ENCODE measurements at places on chromosomes 3 and 15.
A peak's percentile ranks its signal among the peaks of the same experiment; 100 is the strongest.

- DNase-seq, result no peak
Observed at GRCh38 chr15:35252351-35252865, 167.3 kb upstream of the NANOGP8 start.

GRCh38 chr3:97996988-97997387 is 24.8 kb upstream of the RIOX2 start:
- no peak for DNase-seq

DNA sequence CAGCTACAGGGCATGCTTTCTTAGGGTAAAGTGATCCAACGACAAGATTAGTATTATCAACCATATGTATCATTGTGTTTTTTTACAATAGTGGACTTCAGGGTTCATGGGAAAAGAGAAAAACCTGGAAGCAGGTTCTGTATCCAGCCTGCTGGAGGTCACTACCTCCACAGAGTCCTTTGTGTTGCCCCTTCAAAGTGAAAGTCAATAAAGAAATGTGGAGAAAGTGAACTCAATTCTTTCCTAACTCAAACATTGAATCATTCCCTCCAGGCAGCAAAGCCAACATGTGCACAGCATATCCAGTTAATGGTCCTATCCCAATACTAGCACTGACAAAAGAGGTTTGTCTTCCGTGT is 45.4 kb downstream of the FGF7 start:
- DNase-seq, result no peak

- no peak for DNase-seq
Observed at GRCh38 chr3:13706886-13707285, 158.0 kb downstream of the FBLN2 start.

GRCh38 chr15:85854345-85855097 is 59.8 kb upstream of the KLHL25 start:
- peak; percentile 29 for DNase-seq

DNA sequence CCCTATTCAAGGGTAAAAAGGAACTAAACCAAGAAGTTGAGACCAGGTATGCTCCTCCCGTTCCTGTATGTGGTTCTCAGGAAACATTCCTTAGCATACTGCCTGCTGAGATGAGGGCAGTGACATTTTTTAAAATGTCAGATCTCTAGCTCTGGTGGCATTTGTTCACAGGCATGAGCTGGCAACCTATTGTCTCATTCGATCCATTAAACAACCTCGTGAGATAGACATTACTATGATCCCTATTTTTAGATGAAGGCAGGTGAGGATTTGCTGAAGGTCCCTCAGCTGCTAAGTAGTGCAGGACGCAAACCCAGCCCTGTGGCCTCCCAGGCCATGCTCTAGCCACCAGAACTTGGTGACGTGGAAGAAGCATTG is 74.9 kb downstream of the SIDT1 start:
- DNase-seq, result no peak

GRCh38 chr3:27171113-27171512 is 198.1 kb downstream of the NEK10 start:
- no peak for DNase-seq

GRCh38 chr15:40787991-40788390 is 18.2 kb downstream of the C15orf62 start:
- DNase-seq, result no peak

GRCh38 chr3:195176776-195177175 is 94.2 kb downstream of the XXYLT1 start:
- DNase-seq, result no peak

- DNase-seq, result no peak
Observed at GRCh38 chr15:22944651-22945050, 35.5 kb downstream of the CYFIP1 start.

GRCh38 chr15:94135486-94136147 is 95.7 kb upstream of the MCTP2 start:
- no peak for DNase-seq

DNA sequence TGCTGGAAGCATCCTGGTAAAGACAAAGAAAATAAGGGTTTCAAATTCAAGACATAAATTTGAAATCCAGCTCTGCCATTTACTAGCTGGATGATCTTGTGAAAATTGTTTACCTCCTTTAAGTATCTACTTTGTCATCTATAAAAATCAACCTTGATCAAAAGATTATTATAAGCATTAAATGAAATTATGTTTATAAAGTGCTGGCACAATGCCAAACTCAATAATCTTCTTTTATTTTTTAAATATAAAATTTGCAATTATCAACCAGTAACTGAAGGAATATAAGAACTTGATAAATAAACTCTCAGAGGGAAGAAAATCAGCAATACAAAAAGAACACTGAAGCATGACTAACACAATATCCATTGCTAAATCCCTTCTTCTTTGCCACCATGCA is 25.8 kb downstream of the C3orf33 start:
- DNase-seq, result no peak

GRCh38 chr3:182220013-182220412 is 508.3 kb downstream of the SOX2 start:
- no peak for DNase-seq

GRCh38 chr3:194462936-194463335 is 23.9 kb downstream of the ATP13A3 start:
- no peak for DNase-seq

GRCh38 chr3:153379516-153379915 is 217.5 kb downstream of the RAP2B start:
- DNase-seq, result no peak

- no peak for DNase-seq
Observed at GRCh38 chr3:50132421-50133282, 22.5 kb upstream of the SEMA3F start.

- no peak for DNase-seq
Observed at GRCh38 chr3:44355362-44356033, 16.9 kb downstream of the TCAIM start.

GRCh38 chr15:100043068-100043641 is 298.6 kb downstream of the ADAMTS17 start:
- no peak for DNase-seq

DNA sequence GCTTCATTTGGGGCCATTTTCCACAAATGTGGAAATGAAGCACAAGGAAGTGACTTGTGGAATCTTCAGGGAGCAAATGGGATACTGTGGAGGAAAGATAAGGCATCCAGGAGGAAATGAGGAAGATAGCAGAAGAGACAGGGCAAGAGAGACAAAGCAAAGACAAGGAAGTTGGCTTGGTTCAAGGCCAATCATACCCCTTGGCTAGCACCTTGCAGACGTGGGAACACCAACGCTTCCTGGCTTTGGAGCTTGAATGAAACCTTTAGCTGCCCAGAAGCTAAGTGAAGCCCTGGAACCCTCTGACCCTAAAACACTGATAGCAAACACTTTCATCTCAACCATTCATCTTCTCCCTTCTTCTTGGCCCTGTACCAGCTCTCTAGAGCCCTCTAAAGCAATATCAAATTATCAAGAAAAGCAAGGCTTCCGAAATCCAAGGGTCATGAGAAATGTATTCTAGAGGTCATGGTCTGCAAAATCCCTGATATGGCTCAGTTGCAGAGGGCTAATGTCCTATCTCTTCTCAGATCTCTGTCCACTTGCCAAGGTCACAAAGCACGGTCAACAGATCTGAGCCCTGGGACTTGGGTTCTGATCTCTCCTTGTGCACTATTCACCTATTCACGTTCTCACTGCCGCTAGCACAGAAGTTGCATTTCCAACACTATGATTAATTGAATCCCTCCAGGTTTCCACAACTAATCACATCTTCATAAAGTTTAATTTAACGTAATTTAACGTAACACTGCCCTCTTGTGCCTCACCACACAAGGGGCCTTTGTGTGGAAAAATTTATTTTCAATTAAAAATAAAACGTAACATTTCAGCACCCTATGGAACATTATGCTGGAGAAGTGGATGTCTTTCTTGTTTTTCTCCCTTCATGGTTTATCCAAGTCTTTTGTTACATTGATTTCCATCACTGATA is 557.6 kb upstream of the ADAMTS9 start:
- no peak for DNase-seq

DNA sequence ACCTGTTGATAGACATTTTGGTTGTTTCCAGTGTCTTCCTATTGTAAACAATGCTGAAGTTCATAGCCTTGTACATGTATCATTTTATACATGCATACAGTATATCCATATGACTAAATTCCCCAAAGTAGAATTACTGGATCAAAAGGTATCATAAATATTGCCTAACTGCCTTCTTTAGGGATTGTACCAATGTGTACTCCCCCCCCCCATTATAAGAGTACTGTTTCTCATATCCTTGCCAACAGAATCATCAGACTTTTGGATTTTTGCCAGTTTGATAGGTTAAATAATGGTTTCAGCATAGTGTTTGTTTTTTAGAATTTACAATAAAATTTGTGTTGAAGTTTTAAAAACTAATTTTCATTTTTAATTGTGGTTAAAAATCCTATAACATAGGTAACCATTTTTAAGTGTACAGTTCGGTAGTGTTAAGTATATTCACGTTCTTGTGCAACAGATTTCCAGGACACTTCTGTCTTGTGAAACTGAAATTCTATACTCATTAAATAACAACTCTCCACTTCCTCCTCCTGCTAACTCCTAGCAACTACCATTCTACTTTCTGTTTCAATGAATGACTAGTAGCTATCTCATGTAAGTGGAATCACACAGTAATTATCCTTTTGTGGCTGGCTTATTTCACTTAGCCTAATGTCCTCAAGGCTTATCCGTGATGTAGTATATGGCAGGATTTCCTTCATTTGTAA is 30.8 kb upstream of the MAP3K13 start:
- no peak for DNase-seq

DNA sequence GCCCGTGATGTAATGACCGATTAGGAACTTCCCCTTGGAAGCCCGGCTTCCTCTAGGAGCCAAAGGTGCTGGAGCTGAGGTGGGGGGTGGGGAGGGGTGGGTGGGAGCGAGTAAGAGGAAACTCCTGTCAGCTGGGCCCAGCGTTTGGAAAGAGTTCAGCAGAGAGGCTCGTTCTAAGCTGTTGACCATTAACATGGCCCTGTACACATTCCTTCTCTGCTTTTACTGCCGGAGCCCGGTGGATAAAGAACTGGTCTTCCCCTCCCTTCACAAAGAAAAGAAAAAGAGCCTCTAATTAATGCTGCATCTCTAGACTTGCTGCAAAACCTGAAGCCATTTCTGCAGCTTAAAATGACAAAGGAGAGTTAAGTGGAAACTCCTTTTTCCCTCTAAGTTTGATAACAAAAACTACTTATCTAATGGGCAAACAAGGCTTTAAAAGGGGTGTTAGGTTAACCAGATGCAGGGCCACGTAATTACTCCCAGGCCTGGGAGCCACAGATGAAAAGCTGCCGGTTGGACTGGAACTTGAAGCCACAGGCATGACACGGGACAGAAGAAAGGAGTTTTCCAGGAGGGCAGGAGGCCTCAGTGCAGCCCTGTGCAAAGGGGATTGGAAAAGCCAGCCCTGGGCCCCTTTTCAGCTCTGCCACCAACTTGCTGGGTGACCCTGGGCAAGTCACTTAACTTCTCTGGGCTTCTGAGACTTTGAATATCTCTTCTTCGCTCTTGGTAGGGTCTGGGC is 71.3 kb downstream of the SMAD6 start:
- no peak for DNase-seq

GRCh38 chr15:70264738-70265465 is 167.2 kb upstream of the TLE3 start:
- no peak for DNase-seq

DNA sequence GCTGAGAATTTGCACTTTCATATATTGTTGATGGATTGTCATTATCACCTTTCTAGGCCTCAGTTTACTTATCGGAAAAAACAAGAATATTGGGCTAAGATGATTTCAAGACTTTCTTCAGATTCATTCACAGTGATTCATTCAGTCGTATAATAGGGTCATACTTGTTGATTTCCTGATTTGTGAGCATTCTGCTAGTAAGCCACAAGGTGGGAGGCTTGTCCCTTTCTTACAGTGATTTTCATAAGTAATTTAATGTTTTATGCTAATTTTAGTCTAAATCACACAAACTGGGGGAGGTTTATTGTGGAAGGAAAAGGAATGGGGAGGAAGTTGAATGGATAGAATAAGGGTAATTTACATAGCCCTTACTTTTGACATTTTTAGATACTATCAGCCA is 126.8 kb upstream of the GOLGA6L4 start:
- DNase-seq, result no peak

GRCh38 chr15:50024281-50024680 is 94.8 kb downstream of the ATP8B4 start:
- DNase-seq, result no peak

GRCh38 chr15:68674975-68675374 is 96.2 kb downstream of the CORO2B start:
- no peak for DNase-seq

DNA sequence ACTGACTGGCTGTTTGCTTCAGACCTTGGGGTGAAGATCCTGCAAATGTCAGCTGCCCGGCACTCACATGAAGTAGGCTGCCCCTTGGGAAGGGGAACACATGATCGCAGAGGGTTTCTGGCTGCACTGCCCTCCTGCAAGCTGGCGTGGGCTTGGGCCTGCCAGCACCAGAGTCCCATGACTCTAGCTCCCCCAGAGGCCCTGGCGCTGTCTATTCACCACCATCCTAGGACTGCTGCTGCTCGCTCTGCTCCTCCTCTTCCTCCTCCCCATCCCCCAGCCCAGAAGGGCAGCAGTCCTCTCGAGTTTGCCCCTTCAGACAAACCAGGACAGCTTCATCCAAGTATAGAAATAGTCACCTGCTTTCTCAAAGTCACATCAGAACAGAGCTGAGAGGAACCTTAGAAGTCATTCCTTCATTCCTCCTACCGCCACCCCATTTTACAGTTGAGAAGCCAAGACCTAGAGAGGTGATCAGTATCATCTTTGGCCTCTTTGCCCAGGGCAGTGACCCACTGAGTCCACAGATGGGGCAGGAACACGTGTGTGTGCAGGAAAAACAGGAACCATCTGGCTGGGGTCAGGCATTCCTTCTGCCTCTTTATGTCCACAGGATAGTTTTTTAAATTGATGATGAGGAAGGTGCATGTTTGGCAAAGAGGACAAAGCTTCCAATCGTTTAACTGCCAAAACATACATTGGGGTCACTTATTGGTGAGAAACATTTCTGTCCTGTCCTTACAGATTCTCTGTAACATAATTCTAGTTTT is 13.2 kb downstream of the DPH3 start:
- no peak for DNase-seq

- no peak for DNase-seq
Observed at GRCh38 chr3:7307410-7307809, 446.5 kb downstream of the GRM7 start.

- peak; percentile 73 for DNase-seq
Observed at GRCh38 chr3:42190701-42191442, 75.1 kb downstream of the CCK start.

- no peak for DNase-seq
Observed at GRCh38 chr15:51844747-51845426, 15.4 kb downstream of the TMOD3 start.

GRCh38 chr3:9298236-9298635 is 48.8 kb upstream of the SRGAP3 start:
- no peak for DNase-seq

DNA sequence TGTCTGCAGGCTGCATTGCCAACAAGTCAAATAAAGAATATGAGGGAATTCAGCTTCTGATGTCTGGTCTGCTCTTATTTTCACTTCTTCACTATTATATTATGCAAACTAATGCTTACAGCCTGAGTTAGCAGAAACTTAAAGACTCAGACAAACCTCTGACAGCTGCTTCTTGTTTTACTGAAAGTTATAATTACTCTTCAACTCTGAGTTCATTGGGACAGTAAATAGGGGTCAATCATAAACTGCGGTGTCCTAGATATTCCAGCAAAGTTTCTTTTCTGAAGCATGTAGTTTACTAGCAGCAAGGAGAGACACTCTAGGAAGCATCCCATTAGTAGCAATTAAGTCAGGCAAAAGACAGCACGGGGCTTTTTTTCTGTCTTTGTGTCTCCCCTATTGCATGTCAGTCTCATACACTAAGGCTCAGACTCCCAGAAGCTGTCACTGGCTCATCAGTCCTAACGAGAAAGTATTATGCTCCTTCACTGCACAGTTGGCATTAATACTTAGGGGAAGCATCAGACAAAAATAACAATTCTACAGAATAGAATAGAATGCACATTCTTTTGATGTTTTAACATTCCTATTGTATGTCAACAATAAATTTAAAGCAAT is 1060.8 kb downstream of the ROBO1 start:
- no peak for DNase-seq
